Uterus (tissue), 4 donors: ENCODE measurements at places on chromosomes 12 and 14. TPM values are rescaled to one million over a fixed set of nuclear protein-coding genes. Genes with fewer than 3 reads are reported as not detected.

DNA sequence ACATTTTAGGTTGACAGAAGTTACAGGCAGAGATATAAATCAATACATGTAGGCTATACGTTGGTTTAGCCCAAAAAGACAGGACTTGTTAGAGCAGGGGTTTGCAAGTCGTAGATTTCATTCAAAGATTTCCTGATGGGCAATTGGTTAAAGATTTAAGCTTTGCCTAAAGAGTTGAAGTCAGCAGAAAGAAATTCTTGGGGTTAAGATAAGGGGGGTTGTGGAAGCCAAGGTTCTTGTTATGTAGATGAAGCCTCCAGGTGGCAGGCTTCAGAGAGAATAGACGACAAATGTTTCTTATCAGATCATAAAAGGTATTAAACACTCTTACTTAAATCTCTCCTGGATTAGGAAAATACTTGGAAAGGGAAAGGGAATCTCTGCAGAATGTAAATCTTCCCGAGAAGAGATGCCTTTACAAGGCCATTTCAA is 510.8 kb downstream of the TMTC2 start:
- no peak for DNase-seq

NANOG gene
- 1.6 TPM for total RNA-seq

DNA sequence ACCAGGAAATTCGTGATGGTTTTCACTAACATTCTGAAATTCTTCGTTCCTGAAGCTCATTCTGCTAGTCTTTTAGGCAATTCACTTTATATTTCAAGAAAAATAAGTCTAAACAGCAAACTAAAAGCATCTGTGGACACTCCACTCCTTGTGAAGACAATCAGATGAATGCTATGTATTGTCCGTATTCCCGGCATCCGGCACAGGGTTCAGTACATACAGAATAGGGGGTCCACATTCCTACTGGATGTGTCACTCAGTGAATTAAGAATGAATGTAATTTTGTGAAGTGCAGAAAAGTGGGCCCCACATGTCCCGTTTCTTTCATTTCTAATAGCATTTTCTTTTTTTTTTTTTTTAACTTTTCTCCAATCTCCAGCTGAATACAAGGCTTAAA is 241.3 kb downstream of the GRIN2B start:
- no peak for DNase-seq

PIWIL1 gene
- not detected for total RNA-seq

DNA sequence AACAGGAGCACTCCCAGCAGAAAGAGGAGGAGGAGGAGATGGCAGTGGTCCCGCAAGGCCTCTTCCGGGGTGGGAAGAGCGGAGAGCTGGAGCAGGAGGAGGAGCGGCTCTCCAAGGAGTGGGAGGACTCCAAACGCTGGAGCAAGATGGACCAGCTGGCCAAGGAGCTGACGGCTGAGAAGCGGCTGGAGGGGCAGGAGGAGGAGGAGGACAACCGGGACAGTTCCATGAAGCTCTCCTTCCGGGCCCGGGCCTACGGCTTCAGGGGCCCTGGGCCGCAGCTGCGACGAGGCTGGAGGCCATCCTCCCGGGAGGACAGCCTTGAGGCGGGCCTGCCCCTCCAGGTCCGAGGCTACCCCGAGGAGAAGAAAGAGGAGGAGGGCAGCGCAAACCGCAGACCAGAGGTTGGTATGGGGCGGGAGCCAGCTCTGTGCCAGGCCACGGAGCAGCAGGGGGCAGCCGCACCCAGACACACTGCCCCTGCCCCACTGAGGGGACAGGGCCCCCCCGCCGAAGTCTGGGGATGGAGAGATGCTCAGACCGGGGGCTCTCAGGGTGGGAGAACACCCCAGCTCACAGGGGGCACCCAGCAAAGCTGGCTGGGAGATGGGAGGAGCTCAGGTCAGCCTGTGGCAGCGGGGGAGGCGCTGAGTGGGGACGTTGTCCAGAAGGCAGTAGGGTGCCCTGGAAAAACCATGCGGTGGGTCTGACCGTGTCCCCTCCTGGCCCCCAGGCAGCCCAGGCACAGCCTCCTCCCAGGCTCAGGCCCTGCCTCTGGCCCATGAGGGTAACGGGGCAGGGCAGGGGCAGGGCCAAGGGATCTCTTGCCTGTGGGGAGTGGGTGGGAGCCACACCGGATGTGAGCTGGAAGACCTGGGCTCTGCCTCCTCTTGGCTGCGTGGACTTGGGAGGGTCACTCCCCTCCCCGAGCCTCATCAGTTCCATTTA is 9.8 kb downstream of the CHGA start:
- DNase-seq: no peak

TDP1 gene
- 12.3 TPM for total RNA-seq

RFX4 gene
- total RNA-seq: not detected

DNA sequence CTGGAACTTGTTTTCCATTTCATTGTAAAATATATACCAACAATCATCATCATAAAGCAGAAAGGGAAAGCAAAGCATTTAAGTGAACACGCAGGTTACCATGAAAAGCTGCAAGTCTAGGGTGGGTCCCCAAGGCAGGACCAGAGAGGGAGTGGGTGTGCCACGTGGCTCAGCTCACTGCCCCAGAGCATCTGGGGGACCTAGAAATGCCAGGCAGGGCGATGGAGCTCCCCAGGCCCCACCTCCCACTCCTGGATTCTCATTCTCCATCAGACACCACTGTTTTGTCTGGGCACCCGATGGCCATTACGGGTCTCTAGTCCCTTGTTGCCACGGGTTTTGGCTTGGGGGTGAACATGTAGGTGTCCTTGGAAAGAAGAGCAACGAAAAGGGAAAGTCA is 34.7 kb downstream of the BCL11B start:
- DNase-seq: no peak

DNA sequence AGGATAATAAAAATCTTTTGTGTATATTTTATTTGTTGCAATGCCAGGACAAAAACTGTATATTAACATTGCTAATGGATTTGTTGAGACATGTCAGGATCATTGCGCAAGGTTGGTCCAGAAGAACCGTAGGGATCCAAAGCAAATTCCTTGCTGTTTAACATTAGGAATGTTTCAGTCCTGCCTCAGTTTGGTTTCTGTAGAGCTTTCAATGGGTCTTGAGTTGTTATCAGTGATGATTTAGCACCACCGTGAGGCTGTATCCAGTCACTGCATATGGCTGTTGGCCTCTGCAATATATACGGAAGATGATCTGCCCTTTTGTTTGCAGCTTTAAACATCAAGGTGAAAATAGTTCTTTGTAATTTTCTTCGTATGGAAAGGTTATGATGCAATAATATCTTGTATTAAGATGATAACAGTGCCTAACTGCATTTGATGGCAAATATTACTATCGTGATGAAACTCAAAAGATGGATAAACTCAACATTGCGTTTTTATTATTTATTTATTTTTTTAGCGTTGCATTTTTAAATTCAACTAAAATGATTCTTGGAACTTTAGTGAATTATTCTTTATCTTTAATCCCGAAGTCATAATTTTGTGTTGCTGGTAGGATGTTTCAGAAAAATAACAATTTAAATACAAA is 231.2 kb downstream of the AKAP6 start:
- peak; percentile 33 for DNase-seq

DNA sequence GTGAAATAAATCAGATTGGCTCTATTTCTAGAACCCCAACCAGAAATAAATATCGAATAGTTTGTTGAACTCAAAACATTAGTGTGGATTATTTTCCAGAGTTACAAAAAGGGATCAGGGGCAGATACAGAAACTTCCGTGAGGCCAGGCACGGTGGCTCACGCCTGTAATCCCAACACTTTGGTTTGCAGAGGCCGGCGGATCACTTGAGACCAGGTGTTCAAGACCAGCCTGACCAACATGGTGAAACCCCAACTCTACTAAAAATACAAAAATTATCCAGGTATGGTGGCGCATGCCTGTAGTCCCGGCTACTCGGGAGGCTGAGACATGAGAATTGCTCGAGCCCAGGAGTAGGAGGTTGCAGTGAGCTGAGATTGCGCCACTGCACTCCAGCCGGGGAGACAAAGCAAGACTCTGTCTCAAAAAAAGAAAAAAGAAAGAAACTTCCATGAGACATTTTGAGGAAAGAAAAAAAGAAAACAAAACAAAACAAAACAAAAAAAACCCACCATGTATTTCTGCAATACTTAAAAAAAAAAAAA is 2.1 kb downstream of the FBXO21 start:
- no peak for DNase-seq

DNA sequence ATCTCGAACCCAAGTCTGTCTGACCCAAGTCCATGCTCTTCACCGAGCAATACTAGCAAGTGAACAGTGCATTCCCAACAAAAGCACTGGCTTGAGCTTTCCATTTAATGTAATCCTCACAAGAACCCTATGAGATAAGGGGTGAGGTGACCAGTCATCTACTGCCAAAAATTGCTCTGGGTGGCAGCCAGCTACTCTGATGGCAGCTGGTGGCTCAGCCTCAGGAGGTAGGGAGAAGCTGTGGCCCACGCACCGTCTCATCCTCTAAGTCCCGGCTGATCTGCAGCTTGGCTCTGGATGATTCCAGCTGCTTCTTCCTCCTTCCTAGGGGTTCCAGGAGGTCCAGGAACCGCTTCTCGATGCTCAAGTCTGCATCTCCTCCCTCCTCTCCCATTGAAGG is 75.2 kb downstream of the PLEKHG3 start:
- DNase-seq: no peak

GRCh38 chr14:105883066-105884005 is 357.0 kb downstream of the TMEM121 start:
- peak; percentile 5 for DNase-seq

- no peak for DNase-seq
Observed at GRCh38 chr12:45409966-45410365, 194.1 kb downstream of the ANO6 start.

DNA sequence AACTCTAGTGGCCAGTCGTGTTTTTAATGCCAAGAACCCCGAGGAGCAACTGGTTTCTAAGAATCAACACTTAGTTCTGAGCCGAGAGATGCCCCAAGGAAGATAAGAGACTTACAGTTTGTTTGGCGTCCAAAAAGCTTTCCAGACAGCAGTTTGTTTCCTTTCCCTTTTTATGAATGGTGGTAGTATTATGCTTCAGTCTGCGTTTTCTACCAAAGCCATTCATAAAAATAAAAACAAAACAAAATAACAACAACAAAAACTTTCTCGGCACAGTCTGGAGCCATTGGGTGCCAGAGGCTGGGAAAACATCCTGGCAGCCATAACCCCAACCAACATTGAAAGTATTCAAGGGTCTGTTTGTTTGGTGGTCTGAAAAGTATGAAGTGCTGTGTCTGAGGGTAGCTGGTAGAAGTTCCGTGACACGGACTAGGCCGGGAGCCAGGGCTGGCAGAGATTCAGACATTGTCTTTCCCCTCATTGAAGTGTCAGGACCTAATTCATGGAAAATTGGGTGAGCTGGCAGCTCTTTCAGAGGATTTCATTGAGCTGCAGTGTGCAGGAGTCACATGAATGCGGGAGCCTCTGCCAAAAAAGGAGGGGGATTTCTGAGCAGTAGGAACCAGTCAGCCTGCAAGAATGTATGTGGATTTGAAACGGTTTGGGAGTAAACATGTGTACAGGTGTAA is 124.2 kb downstream of the HMGA2 start:
- peak; percentile 72 for DNase-seq

TSHR gene
- total RNA-seq: 0.62 TPM

DNA sequence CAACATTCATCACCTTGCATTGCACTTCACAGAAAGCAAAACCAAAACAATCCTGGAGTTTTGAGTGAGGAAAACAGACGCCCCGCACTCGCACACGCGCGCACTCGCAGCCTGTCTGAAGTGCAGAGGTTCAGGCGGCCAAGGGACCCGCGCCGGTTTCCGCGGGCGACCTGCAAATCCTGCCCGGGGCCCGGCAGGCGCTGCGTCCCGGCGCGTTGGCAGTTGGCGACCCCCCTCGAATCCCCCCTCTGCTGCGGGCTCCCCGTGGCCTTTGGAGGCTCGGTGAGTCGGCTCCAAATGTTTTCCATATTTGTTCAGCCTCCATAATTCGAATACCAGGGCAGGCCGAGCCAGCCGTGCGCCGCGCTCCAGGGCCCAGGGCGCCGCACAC is at the start of gene SSPN:
Gene SSPN (plus strand): TSS at position 324 of the 391 bp plus-strand sequence. CDS start 100 bp downstream, outside the sequence.
- peak; percentile 78 for DNase-seq

- DNase-seq: no peak
Observed at GRCh38 chr12:50190859-50191258, 23.7 kb upstream of the CERS5 start.

- DNase-seq: no peak
Observed at GRCh38 chr12:122928404-122929147, 32.7 kb upstream of the VPS37B start.

GRCh38 chr14:26180221-26180620 is 417.6 kb downstream of the NOVA1 start:
- no peak for DNase-seq
